Renal cortical epithelial cell (primary cell): ENCODE measurements at places on chromosomes 16 and 17.
A peak's percentile ranks its signal among the peaks of the same experiment; 100 is the strongest.

DNA sequence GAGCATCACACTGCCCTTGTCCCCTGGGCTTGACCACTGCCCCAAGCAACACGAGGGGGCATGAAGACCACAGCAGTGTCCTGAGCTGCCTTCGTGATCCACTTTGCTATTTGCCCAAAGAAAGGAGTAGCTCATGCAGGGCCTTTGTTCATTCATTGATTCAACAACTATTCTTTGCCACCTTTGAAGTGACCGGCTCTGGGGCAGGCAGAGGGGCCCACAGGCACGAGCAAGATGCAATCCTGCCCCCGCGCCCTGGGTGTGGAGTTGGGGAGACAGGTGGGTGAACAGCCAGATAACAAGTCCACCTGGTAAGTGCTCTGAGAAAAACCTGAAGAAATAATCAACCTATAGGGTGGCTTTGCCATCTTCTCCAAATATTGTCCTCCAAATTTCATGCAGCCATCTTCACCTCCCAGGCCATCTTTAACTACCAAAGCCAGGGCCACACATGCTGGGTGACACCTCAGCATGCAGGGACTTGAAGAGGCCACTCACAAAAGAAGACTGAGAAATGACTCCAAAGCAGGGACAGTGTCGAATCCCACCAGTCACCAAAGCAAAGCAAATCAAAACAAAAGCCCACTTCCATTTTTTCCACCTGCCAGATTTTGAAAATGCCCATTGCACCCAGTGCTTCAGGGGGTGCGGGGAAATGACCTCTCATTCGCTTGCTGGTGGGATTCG is 18.2 kb upstream of the RBFOX3 start:
- no peak for DNase-seq

- DNase-seq: no peak
Observed at GRCh38 chr17:17849845-17850373, 13.1 kb upstream of the SREBF1 start.

DNA sequence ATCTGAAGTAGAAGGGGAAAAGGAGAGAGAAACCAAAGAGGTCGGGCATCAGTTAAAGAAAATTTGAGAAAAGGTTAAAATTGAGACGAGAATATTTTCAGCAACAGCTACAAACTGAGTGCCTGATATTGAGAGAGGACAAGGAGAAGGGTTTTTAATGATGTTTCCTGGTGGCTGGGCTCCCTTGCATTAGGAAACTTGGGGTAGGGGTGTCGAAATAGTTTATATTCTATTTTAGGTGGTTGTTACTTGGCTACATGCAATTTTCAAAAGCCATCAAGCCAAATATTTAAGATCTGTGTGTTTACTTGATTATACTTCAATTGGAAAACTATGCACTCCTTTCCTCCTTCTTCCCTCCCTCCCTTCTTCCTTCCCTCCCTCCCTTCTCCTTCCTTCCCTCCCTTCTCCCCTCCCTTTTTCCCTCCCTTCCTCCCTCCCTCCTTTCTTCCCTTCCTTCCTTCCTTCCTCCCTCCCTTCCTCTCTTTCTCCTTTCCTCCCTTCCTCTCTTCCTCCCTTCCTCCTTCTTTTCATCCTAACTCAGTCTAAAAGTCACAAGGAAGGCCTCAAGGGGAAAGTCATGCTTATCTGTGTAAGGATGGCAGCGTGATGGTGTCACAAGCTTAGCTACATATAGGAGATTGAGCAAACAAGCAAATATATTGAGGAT is 1.8 kb upstream of the APOH start:
- no peak for DNase-seq

DNA sequence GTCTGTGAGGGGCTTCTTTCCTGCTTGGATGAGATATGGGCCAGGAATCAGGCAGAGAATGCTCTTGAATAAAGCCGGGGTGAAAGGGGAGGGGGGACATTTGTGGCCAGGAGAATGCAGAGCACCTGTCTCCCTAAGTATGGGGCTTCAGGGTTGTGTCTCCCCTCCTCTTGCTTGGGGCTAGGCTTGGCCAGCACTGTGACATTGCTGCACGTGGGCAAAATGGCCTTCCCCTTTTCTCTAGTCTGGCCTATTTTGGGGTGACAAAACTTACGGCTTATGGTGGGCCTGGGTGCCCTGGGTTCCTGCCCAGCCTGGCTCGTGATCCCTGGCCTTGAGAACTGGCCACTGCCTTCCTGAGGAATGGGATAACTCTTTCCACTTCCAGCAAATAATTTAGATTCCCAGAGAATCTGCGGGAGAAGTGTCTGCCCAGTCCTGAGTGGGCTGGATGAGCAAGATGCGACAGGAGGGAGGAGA is 5.6 kb downstream of the NFE2L1 start:
- DNase-seq: no peak

- no peak for DNase-seq
Observed at GRCh38 chr17:49496183-49496866, 1.2 kb downstream of the NGFR start.

GRCh38 chr17:64938925-64939474 is 19.7 kb upstream of the LRRC37A3 start:
- DNase-seq: peak; percentile 19
